Lung microvascular endothelial cell (primary cell): ENCODE measurements at places on chromosomes 1 and 21. TPM values are rescaled to one million over a fixed set of nuclear protein-coding genes. Genes with fewer than 3 reads are reported as not detected.

The CCNL2 gene
- total RNA-seq = 36.0 and 57.9 TPM in 2 replicates

The SLC39A1 gene
- total RNA-seq = 80.0 and 117 TPM in 2 replicates

The KRTAP19-1 gene
- total RNA-seq = not detected in 2 replicates

The OR2M3 gene
- total RNA-seq = not detected in 2 replicates

The GUCA2A gene
- not detected in 2 replicates for total RNA-seq

The CCDC30 gene
- 0.22 and 0.40 TPM in 2 replicates for total RNA-seq

The SLC25A34 gene
- total RNA-seq = 0.22 and 0.60 TPM in 2 replicates

The C2CD4D gene
- under 0.01 and 0.20 TPM in 2 replicates for total RNA-seq

The TNFRSF14 gene
- 55.8 and 177 TPM in 2 replicates for total RNA-seq

The ARTN gene
- not detected in 2 replicates for total RNA-seq

The TAL1 gene
- total RNA-seq = 51.0 and 58.1 TPM in 2 replicates

The PLA2G2E gene
- not detected in 2 replicates for total RNA-seq

The ZBTB8B gene
- under 0.01 TPM in 2 replicates for total RNA-seq

The CR1L gene
- not detected in 2 replicates for total RNA-seq

The PGLYRP3 gene
- total RNA-seq = not detected in 2 replicates

The CRYAA gene
- total RNA-seq = not detected in 2 replicates

The KNCN gene
- not detected in 2 replicates for total RNA-seq

The DOCK7 gene
- total RNA-seq = 19.2 and 21.0 TPM in 2 replicates

The AADACL4 gene
- not detected in 2 replicates for total RNA-seq

The BMP8B gene
- total RNA-seq = under 0.01 and 0.20 TPM in 2 replicates

The RHOU gene
- total RNA-seq = 11.3 and 29.8 TPM in 2 replicates

The SLC2A5 gene
- total RNA-seq = under 0.01 and 0.20 TPM in 2 replicates

The PTTG1IP gene
- total RNA-seq = 291 and 379 TPM in 2 replicates

The RPE65 gene
- not detected in 2 replicates for total RNA-seq

The OR10Z1 gene
- total RNA-seq = not detected in 2 replicates

The TGFB2 gene
- 13.5 and 122 TPM in 2 replicates for total RNA-seq

The MXRA8 gene
- total RNA-seq = 0.20 and 0.44 TPM in 2 replicates

The AK5 gene
- total RNA-seq = 20.9 and 21.2 TPM in 2 replicates

The LCE2A gene
- not detected in 2 replicates for total RNA-seq

The SERINC2 gene
- total RNA-seq = 5.2 and 9.1 TPM in 2 replicates

The FYB2 gene
- not detected in 2 replicates for total RNA-seq

The S100A7A gene
- not detected in 2 replicates for total RNA-seq

The FCRL6 gene
- not detected in 2 replicates for total RNA-seq

The DCDC2B gene
- total RNA-seq = not detected in 2 replicates

The TBCE gene
- total RNA-seq = 12.0 and 12.1 TPM in 2 replicates

The SLC16A1 gene
- total RNA-seq = 50.8 and 114 TPM in 2 replicates
